Amniotic stem cell (primary cell): ENCODE measurements at places on chromosomes 11 and 22.

DNA sequence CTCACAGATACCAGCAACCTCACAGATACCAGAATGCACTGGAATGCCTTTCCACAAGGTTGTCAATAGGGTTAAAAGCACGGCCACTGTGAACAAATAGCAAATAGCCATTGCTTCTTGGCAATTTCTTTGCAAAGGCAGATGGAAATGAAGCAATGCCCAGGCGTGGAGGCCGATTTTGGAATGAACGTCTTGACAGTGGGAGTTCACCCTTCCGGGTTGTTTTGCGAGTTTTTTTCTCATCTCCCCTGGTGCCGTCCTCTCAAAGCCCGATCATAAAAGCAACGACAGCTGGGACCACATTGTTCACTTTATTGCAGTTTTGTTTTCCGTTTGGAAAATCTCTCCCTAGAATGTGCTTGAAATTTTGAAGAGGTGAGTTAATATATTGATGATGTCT, 38.0 kb upstream of the CD82 start:
- no peak for DNase-seq

DNA sequence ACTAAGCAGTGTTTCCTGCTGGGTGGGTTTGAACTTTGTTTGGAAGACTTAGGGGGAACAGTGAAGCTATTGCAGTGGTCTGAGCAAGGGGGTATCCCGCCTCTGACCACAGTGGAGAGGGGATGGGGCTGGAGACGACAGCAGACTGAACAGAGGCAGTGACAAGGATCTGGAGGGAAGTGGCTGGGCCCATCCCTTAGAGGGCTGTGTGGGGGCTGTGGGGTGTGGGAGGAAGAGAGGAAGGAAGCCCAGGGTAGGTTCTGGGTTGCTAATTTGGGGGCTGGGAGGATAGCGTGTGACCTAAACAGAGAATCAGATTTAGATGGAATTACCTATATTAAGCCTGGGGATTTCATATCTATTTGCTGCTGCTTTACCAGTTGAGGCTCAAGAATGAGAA, 70.7 kb downstream of the BMAL1 start:
- no peak for DNase-seq

- no peak for DNase-seq
Measured at GRCh38 chr22:37552524-37553163, 7.6 kb upstream of the CDC42EP1 start.

- no peak for DNase-seq
Measured at GRCh38 chr22:48223488-48224190, 1461.2 kb downstream of the TBC1D22A start.

DNA sequence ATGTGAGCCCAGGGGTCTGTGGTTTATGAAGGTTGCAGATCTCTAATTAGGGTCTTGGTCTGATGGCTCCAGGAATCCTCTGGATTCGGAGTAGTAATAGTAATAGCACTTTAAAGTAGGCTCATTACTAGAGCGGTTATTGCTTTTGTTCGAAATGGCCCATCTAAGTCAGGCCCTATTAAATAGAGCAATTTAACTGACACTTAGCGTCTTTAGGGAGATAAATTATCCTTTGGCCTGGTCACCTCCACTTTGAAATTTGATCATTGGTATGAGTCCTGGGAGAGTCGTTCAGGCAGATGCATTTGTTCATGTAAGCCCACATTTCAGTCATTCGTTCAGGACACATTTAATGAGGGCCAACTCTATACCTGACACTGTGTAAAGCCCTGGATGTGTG, 54.8 kb downstream of the LDLRAD3 start:
- no peak for DNase-seq

DNA sequence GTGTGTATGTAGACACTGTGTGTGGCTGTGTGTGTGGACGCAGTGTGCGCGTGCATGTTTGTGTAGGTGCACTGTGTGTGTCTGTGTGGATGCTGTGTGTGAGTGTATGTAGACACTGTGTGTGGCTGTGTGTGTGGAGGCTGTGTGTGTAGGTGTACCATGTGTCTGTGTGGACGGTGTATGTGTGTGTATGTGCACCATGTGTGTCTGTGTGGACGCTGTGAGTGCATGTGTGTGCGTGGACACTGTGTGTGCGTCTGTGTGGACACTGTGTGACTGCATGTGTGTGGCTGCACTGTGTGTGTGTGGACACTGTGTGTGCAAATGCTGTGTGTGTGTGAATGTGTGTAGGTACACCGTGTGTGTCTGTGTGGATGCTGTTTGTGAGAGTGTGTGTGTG, 10.3 kb downstream of the TRPM5 start:
- DNase-seq = no peak

GRCh38 chr22:39422101-39422500, 22.5 kb downstream of the TAB1 start:
- DNase-seq = no peak

- no peak for DNase-seq
Measured at GRCh38 chr11:129852125-129852740, 36.6 kb downstream of the TMEM45B start.

DNA sequence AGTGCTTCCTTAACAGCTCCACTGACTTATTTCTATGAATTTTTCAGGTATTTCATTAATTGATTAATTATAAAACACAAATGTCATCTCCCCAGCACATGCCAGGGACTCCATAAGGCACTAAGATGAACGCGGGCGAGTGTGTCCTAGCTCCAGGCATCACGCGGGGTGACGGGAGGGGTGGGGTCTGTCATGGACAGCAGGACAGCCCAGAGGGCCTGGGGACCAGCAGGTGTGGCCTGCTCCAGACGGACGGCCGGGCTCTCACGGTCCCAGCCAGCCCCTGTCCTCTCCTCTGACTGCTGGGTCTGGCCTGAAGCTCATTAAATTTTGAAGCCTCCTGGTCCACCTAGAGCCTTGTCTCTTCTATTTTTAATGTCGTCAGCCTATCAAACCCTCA, 531.1 kb downstream of the BRD1 start:
- no peak for DNase-seq

DNA sequence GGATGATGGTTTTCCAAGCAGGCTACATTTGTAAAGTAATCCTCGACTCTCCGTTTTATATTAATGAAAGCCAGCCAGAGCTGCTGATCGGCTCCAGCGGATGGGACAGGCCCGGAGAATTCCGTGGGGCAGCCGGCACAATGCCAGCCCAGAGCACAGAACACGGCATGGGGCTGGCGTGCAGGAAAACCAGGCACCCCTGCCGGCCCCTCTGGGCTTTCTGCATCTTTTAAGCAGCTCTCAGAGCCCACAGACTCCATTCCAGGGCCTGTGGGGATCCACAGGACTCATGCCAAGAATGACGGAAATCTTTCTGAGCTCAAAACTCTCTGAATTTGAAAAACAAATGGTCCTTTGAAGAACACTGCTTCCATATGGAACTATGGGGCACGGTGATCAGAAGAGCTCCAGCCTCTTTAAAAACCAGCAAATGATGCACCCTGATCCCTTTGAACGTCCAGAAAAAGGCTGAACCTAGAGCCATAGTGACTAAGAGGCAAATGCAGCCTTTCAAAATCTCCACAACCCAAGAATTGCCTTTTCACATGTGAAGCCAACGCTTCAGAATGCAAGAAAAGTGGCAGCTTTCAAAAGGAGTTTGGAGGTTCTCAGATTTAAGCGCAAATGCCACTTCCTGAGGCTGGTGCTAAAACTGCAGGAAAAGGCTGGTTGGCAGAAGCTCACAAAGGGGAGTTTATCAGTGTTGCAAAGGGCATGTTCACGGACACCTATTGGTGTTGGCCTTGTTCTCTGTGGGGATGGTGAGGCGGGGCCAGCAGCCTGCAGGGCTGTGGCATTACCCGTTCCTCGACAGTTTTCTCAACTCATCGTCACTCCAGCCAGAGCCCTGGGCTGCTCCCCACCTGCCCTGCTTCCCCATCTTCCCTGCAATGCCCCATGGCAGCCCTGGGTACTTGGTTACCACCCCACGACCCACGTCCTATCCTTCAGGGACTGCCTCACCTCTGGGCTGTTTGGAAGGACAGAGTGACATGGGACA, 212.5 kb downstream of the CTTN start:
- DNase-seq = no peak

- no peak for DNase-seq
Measured at GRCh38 chr11:20363500-20364340, at the start of gene HTATIP2. Gene HTATIP2, plus strand, starts transcription at chr11:20363714. Its CDS starts 524 bp downstream, at chr11:20364238.

DNA sequence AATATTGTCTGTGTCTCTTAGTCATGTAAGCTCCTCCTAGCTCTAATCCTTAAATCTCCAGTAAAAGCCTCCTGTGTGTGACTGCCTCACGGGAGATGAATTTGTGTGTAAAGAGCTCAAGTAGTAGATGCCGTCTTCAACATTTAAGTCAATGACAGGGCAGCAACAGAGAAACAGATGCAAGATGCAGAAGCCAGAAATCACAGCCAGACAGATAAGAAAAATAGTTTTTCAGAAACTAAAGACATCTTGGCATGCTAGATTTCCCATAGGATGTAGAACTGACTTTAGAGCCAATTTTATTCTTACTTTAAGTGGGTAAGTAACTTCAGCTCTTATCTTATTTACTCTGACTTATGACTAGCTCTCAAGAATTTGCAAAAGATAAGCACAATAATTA, 652.8 kb downstream of the KCNA4 start:
- DNase-seq = no peak

DNA sequence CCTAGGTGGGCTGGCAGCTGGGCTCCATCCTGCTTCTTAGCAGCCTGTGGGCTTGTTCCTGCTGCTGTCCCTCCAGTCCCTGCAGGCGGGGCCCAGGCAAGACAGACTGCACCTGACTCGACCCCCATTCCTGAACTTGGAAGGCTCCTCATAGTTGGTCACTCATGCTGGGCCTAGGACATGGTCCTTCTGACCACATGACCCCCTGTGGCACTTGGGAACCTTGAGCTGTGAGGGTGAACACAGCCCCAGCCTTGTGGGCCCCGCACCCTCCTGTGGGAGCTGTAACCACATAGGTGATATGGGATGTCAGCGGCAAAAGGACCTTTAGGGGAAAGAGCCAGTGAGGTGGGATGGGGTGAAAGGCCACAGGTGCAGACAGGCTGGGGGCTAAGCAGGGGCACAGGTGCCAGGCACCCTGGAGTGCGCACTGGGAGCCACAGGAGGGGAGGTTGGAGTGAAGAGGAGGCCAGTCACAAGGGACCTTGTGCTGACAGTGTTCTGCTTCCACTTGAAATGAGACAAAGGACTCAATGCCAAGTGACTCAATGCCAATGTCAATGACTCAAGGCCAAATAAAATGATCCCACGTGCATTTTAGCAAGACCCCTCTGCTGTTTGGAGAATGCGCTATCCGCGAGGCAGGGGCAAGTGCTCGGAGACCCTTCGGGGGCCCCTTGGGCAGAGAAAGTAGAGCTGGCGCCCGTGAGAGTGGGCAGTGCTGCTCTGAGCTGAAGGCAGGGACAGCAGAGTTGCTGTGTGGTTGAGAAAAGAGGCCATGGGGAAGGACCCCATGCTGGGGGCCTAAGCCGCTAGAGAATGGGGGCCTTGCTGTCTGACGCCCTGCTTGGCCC, 90.7 kb downstream of the MORC2 start:
- DNase-seq = no peak

- no peak for DNase-seq
Measured at GRCh38 chr11:45929486-45930030, 7.1 kb downstream of the LARGE2 start.

- no peak for DNase-seq
Measured at GRCh38 chr11:57622263-57622662, 24.8 kb downstream of the SERPING1 start.

GRCh38 chr22:46159777-46160176, 9.5 kb downstream of the PPARA start:
- DNase-seq = no peak

DNA sequence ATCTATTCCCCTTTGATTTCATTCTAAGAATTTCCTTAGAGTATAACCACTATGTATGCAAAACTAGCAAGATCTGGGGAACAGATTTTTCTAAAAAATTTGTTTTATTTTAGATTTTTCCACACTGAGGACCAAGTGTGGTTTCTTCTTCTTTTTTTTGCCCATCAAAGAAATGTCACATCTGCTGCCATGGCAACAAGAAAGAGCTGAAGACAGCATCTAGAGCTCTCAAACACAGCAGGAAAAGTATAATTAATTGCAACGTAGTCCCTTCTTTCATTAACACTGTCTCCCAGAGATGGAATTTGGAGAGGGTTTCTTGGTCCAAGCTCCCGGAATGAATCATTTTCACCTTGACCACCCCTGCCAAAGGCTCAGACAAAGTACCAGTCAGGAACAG, 256.7 kb upstream of the CCDC90B start:
- no peak for DNase-seq

GRCh38 chr11:10623797-10624761, 55.6 kb upstream of the LYVE1 start:
- no peak for DNase-seq

DNA sequence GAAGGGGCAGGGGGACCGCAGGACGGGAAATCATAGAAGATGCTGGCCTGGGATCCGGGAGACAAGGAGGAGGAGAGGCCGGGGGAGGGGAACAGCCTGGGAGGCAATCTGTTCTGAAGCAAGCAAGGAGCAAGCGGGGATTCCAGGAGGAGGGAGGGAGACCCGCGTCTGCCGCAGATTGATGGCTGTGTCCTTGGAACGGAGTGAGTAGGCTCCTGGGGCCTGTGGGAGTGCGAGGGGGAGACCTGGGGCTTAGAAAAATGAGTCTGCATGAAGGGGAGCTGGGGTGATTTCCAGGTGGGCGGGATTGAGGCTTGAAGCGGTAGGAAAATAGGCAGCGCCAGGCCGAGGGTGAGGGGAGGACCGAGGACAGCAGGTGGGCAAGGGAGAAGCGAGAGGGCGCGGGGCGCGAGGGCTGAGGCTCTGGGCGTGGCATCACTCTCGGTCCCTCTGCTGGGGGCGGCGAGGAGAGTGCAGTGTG, 1.6 kb upstream of the LRRC55 start:
- no peak for DNase-seq

DNA sequence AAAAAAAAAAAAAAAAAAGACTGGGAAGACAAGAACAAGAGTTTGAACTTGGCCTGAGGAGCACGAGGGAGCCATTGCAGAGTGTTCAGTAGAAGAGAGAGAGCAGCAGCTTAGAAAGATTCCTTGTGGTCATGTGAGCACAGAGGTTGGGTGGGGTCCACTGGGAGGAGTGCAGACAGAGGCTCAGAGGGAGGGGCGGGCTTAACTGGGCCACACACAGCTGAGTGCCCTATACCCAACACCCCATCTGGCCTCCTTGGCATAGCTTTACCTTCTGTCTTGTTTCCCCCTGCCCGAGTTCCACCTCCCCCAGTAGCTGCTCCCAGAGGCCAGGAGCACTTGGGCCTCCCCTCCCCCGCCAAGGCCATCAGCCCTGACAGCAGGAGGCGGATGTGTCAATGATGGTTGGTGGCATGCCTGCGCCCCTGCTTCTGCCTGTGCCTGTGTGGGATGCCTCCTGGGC, 12.1 kb downstream of the C11orf86 start:
- DNase-seq = no peak

DNA sequence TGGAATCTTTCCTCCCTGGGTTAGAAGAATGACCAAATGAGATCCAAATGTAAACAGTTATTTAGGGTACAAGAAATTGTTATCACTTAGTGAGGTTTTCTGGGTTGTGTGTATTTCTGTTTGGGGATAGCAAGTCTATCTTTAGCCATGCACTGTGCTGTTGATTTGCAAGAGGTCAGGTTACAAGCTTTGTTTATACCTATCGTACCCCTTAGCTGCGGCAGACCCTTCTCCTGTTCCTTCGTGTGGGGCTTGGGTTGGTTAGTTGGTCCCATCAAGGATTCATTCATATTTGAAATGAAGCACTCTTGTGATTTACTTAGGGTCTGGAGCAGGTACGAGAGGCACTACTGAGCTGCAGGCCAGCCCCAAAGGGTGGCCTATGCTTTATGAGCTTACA, 72.6 kb downstream of the USP35 start:
- DNase-seq = no peak
